OCI-LY7 (cell line): ENCODE measurements at places on chromosomes 1 and 21. TPM values are rescaled to one million over a fixed set of nuclear protein-coding genes. Genes with fewer than 3 reads are reported as not detected.

FAF1 gene
- 113 and 114 TPM in 2 replicates for total RNA-seq

GRCh38 chr1:51829058-51829457 lies 49.5 kb downstream of the NRDC start:
- DNase-seq: no peak

GRCh38 chr1:169517558-169518186 lies 31.9 kb upstream of the SLC19A2 start:
- DNase-seq: no peak

- DNase-seq: no peak
Observed at GRCh38 chr1:146013559-146013922, 8.0 kb downstream of the HJV start.

PGLYRP4 gene
- not detected in 2 replicates for total RNA-seq

P3H1 gene
- total RNA-seq: 44.1 and 45.7 TPM in 2 replicates
